ENCODE measurements at places on chromosomes 6 and 20.

DNA sequence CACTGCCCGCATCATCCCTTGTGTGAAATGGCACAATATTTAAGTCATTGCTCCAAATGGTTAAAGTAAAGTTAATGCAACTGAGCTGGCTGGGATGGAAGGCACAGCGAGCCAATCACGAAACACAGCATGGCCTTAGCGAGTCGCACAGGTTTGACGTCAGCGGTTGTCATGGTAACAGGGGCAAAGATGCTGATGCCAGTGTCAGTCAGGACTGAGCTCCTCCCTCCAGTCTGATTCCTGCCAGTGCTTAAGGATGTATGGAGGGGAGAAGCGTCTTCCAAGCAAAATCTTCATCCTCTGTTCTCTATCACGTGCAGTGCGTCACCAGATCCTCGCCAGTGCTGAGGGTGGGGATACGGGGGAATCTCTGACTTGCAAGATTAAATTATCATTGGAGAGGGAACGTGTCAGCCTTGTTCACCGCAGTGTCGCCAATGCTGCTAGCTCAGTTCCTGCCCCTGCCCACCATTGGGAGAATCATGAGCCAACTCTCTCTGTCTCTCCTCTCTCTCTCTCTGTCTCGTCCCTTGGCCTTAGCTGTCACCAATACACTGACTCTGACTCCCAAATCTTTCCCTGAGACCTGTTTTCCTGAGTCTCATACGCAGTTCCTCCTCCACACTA is 24.5 kb downstream of the TSPYL4 start:
- DNase-seq, result no peak

- DNase-seq, result no peak
Observed at GRCh38 chr6:53320964-53321363, 27.8 kb downstream of the ELOVL5 start.

- DNase-seq, result no peak
Observed at GRCh38 chr20:19022118-19022575, 190.3 kb upstream of the SLC24A3 start.

DNA sequence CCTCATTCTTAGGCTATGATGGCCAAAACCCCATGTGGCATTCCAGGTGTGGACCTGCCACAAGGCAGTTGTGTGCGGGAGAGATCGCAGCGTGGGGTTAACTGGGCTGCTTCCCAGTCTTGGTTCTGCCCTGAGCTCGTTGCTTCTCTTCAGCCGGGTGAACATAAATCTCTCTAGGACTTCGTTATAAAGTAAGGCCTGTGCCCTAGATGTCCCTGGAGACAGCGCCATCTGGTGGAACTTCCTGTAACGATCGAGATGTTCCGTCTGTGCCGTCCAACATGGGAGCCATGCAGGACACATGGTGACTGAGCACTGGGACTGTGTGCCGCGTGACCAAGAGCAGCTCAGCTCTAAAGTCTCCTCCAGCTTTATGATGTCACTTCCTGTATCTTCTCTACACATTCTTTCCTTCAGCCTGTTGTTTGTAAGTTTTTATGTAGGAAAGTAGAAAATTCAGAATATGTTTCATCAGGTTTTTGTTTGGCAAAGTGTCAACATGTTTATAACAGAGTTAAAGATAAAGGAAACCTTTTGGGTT is 26.8 kb upstream of the RPP40 start:
- DNase-seq, result peak; percentile 86

- no peak for DNase-seq
Observed at GRCh38 chr6:124200661-124201060, 397.0 kb downstream of the NKAIN2 start.

GRCh38 chr6:40419946-40420728 is 167.0 kb downstream of the LRFN2 start:
- no peak for DNase-seq

GRCh38 chr6:157527471-157527907 is 146.5 kb downstream of the ZDHHC14 start:
- peak; percentile 24 for DNase-seq

DNA sequence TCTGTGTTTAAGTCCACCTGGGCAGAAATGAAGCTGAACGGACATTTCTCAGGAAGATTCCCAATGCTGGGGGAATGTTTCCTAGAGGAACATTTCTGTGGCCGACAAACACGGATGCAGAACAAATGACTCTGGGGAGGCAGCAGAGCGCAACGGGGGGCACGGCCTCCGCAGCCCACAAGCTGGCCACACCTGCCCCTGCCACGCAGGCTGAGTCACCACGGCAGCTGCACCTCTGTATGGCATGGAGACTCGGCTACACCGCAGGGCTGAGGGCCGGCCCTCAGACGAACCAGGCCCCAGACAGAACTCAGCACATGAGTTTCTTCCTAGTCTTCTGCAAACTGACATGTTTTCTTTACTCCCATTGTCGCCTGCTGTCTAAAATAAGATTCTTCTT is 10.0 kb upstream of the PRR18 start:
- no peak for DNase-seq

DNA sequence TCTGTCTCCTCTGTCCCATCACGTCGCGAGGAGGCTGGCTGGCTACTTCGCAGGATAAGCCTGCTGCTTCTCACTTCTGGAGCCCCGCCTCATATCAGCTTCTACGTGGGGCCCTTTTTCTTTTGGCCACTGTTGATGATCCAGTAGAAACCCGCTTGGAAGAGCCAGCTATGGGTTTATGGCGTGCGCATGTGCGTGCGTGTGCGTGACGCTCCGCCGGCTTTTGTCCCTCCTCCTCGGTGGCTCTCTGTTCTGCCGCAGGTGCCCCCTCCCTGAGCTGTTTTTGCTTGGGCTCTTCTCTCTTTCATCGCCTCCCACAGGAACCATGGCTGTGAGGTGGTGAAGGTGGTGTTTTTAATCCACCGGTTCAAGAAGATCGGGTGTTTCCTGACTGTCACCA is 26.5 kb downstream of the EFCAB8 start:
- DNase-seq, result no peak

GRCh38 chr6:90286884-90287488 is 9.7 kb downstream of the BACH2 start:
- DNase-seq, result peak; percentile 59

DNA sequence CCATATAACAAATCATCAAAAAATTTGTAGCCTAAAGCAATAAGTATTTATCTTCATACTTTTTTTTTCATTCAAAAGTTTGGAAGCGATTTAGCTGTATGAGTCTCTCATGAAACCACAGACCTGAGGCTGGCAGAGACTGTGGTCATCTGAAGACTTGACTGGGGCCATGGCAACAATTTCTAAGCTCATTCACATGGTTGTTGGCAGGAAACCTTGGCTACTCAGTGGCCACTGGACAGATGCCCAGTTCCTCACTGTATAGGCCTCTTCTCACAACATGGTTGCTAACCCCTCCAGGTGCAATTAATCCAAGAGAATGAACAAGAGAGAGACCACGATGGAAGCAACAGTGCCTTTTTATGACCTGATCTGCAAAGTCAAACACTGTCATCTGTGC is 235.9 kb downstream of the BTBD3 start:
- DNase-seq, result no peak

GRCh38 chr6:3396503-3397180 is 60.2 kb downstream of the SLC22A23 start:
- DNase-seq, result no peak

DNA sequence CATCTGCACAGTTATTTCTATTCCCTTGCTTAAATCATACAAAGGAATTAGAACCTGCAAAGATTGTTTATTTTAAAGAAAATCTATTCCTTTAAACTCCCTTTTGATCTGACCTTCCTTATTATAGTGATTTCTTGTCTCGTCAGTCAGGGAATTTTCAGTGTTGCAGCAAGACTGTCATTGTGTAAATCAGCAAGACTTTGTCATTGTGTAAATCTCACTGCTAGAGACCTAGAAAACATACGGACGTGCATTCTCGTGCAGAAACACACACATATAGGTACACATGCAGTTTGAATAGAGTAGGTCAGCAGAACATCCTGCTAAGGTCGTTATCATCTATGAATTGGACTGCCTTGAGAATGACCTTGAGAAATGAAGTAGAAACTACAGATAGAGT is 6.2 kb upstream of the SGK1 start:
- no peak for DNase-seq

DNA sequence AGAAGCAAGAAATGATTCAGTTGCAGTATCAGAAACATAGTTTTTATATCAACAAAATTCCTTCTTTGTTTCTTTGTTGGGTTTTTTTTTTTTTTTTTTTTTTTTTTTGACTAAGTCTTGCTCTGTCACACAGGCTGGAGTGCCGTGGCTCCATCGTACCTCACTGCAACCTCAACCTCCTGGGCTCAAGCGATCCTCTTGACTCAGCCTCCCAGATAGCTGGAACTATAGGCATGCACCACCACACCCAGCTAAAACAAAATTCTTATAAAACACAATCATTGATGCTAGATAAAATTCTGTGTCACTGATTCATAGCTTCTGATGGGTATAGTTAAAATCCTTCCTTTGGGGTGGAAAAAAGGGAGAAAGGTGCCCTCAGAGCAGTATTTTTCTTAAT is 110.3 kb upstream of the TNFAIP3 start:
- no peak for DNase-seq

DNA sequence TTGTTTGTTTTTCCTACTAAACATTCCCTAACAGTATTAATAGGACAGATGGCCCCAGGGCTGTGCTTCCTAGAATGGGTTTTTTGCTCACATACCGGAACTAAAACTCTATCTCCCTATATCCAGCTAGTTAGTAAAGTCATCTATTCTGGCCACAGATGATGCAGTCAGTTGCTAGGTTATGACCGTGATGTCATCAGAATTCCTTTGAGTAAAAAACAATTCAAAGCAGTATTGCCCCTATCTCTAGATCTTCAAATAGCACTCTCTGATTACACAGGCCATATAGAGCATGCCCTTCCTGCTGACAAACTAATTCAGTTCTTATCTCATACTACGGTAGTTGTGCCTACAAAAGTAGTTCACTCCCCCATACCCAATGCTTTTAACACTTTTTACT is 17.9 kb upstream of the ZNF451 start:
- DNase-seq, result no peak

- no peak for DNase-seq
Observed at GRCh38 chr6:18204691-18205090, 49.5 kb downstream of the KDM1B start.

DNA sequence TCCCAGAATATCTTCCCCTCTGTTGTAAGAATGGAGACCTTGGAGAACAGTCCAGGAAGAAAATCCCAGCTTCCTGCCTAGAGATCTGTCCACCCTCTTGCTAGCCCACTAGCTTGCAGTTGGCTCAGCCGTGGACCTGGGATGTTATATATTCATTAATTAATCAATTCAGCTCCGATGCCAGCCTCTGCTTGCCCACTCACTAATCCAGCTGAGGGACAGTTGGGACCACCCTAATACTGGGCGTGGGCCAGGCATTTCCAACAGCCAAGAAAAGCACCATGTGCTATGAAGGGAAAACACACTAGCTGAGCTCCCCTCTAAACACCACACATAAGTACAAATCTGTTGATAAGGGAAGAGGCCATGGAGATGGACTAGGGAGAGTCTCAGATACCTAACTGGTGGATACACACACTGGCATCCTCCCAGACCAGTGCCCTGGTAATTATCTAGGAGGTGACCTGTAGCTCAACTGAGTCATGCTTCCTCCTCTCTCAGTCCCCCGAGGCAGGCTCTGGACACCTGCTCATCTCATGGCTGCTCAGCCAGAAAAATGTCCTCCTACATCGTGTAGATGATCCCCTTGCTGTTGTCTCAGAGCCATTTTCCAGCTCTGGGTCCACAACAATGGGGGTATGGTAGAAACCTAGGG is 78.9 kb downstream of the ANKRD60 start:
- DNase-seq, result no peak

GRCh38 chr6:105815661-105816555 is 270.2 kb upstream of the PRDM1 start:
- DNase-seq, result no peak

DNA sequence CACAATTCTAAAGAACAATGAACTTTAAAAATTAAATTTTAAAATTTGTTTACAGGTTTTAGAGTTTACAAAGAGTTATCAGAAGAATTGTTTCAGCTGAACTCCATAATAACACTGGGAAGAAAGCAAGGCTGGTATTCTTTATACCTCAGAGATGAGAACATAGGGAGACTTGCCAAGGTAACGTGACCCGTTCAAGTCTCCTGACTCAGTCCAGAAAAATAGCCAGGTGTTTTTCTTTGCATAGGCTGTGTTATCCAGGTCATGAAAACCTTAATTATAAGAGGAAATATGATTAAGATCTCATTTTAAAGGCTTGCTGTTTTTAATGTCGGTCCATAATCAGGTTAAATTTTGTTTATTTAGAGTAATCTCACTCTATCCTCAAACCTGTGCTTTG is 8.5 kb upstream of the C6orf141 start:
- DNase-seq, result no peak

- DNase-seq, result no peak
Observed at GRCh38 chr6:65289491-65289890, 417.5 kb downstream of the EYS start.

DNA sequence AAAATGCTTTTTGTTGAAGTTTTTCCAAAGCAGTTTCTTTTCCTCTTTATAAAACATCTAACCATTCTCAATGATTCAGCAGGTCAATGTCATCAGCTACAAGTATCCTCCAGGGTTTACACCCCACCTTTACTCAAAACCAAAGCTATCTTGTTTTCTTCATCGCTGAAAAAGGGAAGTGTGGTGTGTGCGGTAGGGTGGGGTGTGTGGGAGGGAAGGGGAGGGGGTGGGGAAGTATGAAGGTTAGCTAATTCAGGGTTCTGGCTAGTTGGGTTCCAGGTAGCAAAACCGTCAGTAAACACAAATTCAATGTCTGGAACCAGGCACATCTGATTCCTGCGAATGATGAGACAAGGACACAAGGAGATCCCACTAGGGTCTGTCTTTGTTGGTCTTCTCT is 189.6 kb downstream of the GJA10 start:
- DNase-seq, result peak; percentile 44

DNA sequence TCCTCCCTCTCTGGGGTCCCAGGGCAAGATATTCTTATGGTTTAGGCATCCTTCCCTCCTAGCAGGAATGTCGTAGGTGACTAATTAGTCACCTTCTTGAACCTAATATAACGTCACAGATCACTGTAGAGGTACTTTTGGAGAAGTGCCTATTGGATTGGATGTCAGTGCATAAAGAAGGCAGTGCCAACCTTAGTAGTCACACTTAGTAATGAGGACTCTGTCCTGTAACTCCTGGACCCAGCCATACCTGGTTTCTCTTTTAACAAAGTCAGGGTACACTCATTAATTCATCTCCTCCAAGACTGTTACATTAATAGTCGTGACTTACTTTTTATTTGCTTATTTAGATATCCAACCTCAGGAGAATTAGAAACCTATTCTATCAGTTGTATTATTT is 20.0 kb downstream of the VTA1 start:
- DNase-seq, result no peak

DNA sequence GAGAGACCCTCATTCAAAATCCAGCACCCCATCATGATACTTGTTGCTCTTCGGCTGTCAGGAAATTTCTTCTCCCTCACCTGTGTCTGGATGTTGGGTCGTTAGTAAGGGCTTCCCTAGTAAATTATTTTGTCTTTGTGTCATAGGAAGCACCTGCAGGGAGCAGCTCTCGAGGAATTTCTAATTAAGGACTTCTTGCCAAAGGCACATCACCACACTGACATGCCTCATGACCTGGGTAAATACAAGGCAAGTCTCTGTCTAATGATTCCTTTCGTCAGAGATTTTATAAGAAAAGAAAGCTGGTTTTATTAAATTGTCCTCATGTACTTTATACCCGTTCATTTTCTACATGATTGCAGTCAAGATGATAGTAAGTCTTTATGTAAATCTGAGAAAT is at the start of gene NOX3:
TSS of gene NOX3 (minus strand) at position 74 of the 400 bp plus-strand sequence. CDS start at position 35, 39 bp downstream.
- no peak for DNase-seq

Data from suppressor macrophage treated with lipopolysaccharide for 4 hours (primary cell).